ENCODE measurements at places on chromosomes 5 and 9.

GRCh38 chr9:14869671-14870070, 40.6 kb downstream of the FREM1 start:
- peak; percentile 11 for DNase-seq

DNA sequence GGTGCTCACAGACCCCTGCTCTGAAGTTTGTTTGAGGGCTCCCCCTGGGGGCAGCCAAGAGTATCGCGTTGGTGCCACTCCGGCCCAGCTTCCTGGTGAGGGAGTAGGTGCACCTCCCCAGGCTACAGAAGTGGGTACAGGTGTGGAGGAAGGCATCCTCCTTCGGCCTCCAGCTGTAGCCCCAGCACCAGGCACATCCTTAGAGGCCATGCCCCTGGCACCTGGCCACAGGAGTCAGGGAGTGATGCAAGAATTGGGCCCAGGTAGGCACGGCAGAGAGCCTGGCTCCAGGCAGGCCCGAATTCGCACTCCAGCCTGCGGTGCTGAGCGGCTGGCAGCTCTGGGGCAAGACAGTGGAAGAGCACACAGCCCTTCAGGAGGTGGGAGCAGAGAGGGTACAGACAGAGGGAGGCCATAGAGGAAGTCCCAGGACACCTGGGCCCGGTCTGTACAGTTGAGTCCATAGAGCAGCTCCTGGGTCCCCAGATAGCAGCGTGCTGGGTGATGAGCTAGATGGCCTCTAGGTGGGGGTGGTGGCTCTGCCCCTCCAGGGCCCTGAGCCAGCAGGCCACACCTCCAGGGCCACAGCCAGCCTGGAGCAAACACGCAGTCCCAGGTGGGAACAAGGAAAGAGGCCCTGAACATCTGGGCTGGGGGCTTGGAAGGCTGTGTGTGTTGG, 2.4 kb downstream of the SAPCD2 start:
- DNase-seq = peak; percentile 44

DNA sequence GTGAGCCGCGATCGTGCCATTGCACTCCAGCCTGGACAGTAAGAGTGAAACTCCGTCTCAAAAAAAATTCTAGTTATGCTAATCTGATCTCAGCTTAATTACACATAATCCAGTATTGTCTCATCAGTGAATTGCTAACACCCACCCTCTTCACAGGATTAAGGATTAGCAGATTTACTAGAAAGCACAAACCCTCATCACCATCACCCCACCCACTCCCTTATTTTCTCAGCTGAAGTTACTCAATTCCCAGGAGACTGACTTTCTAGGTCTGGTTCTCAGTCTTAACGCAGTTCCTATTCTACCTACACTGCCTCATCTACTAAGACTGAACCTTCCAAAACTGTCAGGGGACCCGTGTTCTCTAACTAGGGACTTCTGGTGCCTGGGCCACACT, 9.0 kb downstream of the TOR1B start:
- no peak for DNase-seq

DNA sequence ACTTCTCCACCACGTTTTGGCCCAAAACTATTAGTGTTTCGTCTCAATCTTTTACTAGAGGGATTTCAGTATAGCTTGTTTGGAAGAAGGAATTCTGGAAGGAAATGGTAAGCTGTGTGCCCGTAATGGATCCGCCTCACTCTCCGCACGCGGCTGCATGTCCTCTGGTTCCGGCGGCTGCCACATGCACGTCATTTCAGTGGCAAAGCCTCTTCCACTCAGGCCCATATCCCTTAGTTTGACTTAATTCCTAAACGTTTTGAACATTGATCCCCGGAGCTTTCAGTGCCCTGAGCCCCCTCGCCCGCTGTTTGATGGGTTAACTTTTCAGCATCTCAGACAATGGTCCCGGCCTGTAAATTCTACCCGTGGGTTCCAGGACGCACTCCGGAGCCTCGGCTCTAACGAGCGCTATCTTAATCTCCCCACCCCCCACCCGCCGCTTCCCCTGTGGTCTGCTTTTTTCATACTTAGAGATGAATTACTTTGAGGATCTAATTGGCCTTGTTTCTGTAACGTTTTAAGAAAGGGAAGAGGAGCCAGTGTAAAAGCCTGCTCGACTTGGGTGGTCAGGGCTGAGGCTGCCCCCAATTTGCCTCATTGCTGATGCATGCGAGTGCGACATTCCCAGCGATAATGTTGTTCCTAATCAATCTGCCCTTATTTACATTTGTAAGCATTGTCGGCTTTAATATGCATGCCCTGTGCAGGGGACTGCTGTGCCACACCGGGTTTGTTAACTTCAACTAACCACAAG, 4.6 kb downstream of the PTCH1 start:
- no peak for DNase-seq

GRCh38 chr9:75083188-75083970, 4.6 kb downstream of the NMRK1 start:
- no peak for DNase-seq

All from foreskin melanocyte (primary cell).